Activated CD8-positive, alpha-beta memory T cell treated with anti-CD3 and anti-CD28 coated beads, Interleukin-2, amount 50 U/mL, for 4 hours (primary cell): ENCODE measurements at places on chromosomes 11 and 22.

DNA sequence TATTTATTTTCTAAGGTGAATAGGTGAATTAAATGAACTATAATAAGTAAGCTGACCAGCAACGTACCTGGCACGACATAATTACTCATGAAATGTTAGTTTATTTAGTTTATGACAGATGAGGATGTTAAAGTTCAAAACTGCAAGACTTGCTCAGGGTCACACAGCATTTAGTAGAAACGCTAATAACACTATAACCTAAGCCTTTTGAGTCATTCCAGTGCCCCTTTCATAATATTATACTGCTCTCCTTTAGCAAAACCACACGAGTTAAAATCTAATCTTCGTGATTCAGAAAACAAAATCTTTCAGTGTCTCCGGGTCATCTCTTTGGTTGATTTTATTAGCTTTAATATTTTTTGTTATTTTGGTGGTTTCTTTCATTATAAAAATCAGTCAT lies 39.6 kb downstream of the BTBD10 start:
- no peak for DNase-seq

- no peak for DNase-seq
Measured at GRCh38 chr11:65184146-65184545, 2.4 kb downstream of the CAPN1 start.

DNA sequence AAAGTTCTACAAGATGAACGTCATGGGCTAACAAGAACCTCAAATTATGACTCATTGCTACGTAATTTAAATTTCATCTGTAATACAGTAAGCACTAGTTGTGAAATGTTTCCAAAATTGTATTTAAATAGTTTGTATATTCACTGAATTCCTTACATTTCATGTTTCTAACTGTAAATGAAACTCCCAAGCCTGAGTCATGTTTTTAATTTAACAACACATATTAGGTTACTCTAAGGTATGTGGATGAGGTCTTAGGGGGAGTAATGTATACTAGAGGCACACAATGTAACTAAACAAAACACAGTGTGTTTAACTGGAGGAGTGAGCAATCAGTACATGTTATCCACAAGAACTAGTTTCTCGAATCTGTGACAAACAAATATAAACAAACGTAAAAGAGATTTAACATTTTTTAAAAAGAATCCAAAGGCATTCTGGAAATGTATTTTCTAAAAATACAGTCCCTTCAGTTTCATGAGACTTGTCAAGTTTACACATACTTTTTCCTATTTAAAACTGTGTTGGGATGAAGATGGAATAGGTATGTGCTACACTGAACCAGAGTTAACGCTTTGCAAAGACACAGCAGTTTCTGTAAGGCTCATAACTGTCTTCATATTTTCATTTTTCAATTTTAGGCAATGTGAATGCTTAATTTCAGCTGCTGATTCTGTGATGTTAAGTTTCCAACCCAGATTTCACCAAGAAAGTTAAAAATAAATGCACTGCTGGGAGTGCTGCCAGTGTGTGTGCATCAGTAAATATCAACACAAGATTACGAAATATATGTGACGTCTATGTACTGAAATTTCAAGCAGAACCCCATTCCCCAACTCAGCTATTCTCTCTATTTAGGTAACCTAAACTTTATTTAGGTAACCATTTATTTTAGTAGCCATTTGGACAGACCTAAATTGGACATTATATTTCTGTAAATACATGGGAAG lies 52.6 kb downstream of the PITPNB start:
- DNase-seq = no peak

GRCh38 chr11:76240161-76240540 lies 33.8 kb upstream of the WNT11 start:
- DNase-seq = no peak

GRCh38 chr22:20238536-20238900 lies 29.6 kb downstream of the RTN4R start:
- peak; percentile 49 for DNase-seq

GRCh38 chr11:70103256-70103975 lies 25.3 kb downstream of the ANO1 start:
- DNase-seq = no peak

DNA sequence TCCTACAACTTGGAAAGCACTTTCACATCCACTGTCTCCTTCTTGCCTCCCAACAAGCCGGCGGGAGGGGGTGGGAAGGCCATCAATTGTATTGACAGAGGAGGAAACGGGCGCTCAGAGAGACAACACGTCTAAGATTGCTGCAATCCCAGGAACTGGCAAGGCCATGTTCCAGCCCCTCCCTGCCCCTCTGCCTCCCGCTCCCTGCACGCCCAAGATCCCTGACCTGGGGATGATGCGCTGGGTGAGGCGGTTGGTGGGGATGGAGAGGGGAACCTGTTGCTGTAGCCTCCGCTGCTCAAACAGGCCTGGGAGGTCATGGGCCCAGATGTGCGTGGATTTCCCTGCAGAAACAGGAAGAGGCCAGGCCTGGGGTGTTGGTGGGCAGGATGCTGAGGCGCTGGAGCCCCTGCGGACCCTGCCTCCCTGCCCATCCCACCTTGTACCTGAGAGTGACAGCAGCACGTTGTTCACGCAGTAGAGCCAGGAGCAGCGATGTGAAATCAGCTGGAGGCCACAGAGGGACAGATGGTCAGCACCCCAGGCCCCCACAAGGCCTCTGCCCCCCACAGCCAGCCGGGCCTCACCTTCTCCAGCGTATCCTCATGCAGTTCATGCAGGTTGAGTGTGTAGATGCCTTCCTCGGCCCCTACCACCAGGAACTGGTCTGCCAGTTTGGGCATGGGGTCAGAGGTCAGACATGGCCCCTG lies 6.8 kb downstream of the MAP4K2 start:
- no peak for DNase-seq

GRCh38 chr22:39685336-39686177 lies 115.0 kb downstream of the CACNA1I start:
- DNase-seq = no peak

GRCh38 chr11:92739491-92739890 lies 230.0 kb upstream of the MTNR1B start:
- DNase-seq = no peak

DNA sequence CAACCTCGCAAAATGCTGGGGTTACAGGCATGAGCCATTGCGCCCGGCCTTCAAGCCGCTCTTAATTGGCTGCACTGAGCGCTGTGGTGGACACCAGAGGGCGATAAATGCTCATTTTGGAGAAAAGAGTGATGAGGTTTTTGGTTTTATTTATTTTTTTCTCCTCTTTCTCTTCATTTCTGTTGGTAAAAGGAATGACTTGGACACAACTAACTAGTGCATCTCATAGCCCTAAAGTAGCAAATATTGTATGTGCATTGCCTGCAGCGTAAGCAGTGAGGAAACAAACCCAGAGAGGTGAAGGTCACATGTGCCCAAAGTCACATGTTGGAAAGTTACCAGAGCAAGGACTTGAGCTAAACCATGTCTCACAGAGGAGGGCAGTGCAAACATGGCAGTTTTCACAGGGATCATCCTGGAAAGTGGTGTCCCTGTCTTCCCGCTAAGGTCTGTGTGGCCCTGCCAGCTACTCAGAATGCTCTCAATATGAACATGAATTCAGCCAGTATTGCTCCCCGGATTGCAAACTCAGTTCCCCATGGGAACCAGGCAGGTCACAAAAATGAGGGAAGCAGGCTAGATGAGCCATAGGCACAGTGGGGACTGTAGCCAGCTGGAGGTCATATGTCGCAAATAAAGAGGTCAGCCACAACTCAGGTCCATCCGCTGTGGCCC lies 8.6 kb upstream of the CD82 start:
- DNase-seq = peak; percentile 73

GRCh38 chr11:64457416-64458010 lies 98.6 kb downstream of the RPS6KA4 start:
- no peak for DNase-seq
